Anterior cingulate cortex (tissue), 58 donors: ENCODE measurements at places on chromosomes 5 and 9.

DNA sequence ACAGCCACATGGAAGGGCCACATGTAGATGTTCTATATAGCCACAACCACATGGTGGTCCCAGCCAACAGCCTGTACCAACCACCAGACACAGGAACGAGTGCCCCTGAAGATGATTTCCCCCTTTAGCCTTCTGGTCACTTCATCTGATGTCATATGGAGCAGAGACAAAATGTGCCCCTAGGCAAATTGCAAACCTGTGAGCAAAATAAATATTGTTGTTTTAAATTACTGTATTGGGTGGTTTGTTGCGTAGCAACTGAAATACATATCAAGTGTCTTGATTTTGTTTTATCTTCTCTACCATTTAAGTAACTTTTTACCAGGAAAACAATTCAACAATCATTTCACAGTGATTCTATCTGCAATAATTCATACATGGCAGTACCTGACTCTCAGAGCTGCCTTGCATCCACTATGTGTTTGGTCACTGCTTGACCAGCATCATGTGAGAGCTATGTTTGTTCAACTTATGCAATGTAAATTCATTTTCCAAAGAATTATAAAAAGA is 142.5 kb upstream of the VLDLR start:
- DNase-seq, result no peak

DNA sequence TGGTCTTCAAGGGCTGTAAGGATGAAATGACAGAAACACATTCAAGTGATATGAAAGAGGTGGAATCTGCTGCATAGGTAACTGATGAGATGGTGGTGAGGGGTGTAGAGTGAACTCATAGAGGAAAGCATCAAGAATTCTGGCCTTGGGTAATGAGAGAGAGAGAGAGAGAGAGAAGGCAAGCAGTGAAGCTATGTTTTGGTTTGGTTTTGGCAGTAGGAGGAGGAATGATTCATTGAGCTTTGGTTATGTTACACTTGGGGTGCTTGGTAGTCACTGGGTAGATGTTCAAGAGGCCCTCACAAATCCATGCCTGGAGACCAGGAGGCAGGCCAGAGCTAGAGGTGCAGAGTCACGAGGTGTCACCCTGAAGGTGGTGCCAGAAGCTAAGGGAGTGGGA is 89.5 kb downstream of the EGFLAM start:
- no peak for DNase-seq

GRCh38 chr5:116439905-116440304 is 134.7 kb downstream of the SEMA6A start:
- no peak for DNase-seq

- no peak for DNase-seq
These were observed 30.0 kb downstream of the IRX1 start for GRCh38 chr5:3625626-3626025.

DNA sequence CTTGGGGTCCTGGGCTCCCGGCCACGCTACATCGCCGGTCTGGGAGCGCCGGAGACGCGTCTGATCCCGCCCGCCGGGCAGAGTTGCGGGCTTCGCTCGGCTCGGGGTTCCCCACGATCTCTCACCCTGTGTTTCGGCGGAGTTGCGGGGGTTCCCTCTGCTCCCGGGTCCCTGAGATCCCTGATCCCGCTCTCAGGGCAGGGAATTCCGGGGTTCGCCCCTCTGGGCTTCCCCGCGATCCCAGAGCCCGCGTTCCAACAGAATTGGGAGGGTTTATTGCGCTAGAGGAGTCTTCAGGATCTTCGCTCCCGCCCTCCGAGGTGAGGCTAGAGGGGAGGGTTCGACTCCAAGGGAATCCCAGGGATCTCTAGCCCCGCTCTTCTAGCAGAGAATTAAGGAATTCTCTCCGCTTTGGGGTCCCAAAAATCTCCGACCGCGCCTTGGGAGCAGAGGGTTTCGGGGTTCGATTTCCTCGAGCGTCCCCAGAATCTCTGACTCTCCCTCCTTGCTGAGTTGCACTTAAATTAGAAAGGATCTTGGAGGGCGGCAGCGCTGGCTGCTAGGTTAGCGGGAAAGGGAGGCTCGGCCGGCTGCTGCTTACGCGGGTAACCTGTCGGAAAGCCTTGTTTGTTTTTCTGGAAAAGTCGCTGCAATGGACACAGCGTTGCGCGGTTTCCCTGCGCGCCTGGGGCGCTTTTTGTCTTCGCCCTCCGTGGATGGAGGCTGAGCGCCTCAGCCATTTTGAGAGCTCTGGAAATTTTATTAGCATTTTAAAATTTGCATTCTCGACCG is 1.3 kb downstream of the DMRT1 start:
- no peak for DNase-seq

DNA sequence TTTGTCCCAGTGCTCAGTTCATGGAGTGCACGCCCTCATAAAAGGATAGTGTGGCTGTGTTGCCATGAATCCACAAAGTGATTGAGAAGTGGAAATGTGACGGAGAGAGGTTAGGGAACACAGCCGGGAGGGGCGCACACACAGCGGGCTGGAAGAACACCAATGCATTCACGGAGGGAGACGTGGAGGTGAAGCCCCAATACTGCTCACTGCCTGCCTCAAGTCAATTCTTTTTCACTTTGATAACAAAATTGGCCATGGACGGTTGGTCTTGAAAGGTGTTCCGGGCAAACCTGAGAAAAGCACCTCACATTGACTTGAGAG is 424.1 kb downstream of the MED10 start:
- DNase-seq, result no peak

DNA sequence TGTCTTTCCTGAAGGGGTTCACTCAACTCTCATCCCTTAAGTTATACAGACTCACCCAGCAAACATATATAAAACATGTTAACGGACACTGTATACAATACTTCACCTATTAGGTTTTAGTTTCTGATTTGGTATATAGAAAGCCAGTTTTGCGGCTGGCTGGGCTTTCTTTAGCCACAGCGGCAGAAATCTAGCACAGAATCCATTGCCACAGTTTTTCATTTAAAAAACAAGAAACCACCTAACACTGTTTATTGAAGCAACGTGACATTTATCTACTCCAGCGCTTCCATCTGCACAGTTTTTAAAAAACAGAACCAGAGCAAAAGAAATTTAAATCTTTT is 67.3 kb downstream of the SNX30 start:
- DNase-seq, result no peak

- DNase-seq, result no peak
These were observed 38.8 kb upstream of the COL5A1 start for GRCh38 chr9:134602547-134603362.
